Stimulated activated CD4-positive, alpha-beta T cell treated with anti-CD3 and anti-CD28 coated beads, TNF-alpha, amount 100 ng/mL, for 4 hours (primary cell): ENCODE measurements at places on chromosomes 5 and 9.

- no peak for DNase-seq
Observed at GRCh38 chr9:133605856-133606707, 3.1 kb downstream of the FAM163B start.

DNA sequence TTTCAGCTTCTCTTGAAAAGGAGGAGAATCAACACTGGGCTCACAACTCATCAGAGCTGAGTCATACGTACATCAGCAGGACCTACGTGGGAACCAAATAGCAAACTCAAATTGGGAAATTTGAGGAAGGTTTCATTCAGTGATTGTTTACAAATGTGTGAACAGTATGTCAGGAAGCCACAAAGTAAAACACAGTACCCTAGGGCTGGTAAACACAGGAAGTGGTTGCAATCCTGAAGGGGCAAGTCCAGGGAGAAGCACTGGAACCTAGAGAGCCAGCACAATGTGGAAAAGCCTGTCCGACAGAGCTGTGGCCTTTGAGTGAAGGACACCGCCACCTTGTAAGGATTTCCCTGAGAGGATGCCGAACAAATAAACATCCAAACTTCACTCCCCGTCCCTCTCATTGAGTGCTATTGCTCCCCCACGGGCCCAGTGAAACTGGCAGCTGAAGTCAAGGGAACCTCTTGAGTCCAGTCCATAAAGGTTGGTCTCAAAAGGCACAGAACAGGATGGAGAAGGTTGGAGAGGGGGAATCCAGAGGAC lies 26.7 kb upstream of the RICTOR start:
- DNase-seq = no peak

DNA sequence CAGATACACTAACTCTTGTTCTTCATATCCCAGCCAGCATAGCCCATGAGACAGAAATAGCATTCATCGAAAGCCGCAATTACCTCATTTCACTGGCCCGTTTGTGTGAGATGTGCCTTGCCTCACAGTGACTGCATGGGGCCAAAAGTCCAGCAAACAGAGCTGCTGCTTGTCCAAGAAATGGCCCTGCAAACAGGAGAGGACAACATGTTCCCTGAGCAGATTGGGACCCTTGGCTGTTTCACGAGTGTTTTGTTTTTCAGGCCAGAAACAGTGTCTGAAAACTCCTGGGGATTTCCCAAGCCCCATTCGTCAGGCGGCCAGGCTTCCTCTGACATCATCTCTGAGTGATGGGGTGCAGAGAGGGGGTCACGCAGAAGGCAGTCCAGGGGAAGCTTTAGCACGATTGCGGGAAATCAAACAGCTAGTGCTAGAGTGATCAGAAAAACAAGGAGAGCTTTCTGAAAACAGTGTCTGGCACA lies 503.6 kb upstream of the PAPPA start:
- DNase-seq = no peak

- no peak for DNase-seq
Observed at GRCh38 chr9:75811692-75812091, 78.8 kb upstream of the PCSK5 start.

- DNase-seq = no peak
Observed at GRCh38 chr5:157038568-157039187, 20.2 kb downstream of the HAVCR1 start.

- DNase-seq = no peak
Observed at GRCh38 chr5:41414598-41414997, 95.8 kb downstream of the PLCXD3 start.

DNA sequence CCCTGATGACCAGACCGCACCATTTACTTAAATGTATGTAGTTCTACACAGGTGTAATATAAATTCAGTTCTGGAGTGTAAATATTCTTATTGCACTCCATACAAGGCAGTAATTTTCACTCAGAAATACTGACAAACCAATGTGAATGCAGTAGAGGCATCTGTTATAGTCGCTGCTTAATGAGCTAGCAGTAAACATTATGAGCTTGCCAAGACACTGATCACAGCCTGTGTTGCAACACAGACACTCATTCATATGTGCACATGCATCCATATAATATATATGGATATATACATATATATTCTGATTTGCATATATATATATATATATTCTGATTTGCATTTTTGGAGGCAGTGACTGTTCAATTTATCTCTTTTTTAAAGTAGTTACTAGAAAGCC lies 435.1 kb upstream of the ST8SIA4 start:
- no peak for DNase-seq

DNA sequence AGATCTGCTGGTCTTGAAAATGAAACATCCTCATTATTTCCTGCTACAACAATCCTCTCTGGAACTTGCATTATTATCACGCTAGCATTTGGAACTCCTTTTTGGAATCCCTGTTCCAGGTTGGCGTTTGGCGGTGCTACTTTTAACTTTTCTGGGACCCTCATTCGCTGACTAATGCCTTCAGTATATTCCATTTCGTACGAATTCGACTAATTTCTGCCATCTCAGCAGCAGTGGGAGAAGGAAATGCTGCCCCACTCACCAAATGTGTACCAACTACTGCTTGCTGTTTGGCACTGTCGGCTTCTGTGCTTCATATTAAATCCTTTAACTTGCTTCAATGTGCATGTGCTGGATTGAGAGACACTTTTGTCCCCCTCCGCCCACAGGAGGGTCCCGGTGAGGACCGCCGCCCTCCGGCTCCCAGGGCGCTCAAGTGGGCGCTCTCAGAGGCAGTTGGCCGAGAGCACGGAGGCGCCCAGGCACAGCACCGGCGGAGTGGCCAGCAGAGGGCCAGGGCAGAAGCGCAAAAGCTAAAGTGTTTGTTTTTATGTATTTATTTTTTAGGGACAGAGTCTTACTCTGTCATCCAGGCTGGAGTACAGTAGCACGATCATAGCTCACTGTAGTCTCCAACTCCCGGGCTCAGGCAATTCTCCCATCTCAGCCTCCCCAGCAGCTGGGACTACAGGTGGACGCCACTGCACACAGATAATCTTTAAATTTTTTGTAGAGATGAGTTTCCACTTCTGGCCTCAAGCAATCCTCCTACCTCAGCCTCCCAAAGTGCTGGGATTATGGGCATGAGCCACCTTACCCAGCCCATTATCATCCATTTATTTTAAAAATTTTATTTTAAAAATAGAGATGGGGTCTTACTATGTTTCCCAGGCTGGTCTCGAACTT lies 11.9 kb downstream of the PDE6A start:
- no peak for DNase-seq

- no peak for DNase-seq
Observed at GRCh38 chr5:42636425-42636824, 120.2 kb upstream of the CCDC152 start.

- DNase-seq = no peak
Observed at GRCh38 chr9:5586391-5586802, 42.5 kb upstream of the RIC1 start.

GRCh38 chr9:19252174-19252884 lies 21.8 kb downstream of the DENND4C start:
- DNase-seq = no peak

- DNase-seq = no peak
Observed at GRCh38 chr5:4230471-4230785, 634.8 kb downstream of the IRX1 start.

DNA sequence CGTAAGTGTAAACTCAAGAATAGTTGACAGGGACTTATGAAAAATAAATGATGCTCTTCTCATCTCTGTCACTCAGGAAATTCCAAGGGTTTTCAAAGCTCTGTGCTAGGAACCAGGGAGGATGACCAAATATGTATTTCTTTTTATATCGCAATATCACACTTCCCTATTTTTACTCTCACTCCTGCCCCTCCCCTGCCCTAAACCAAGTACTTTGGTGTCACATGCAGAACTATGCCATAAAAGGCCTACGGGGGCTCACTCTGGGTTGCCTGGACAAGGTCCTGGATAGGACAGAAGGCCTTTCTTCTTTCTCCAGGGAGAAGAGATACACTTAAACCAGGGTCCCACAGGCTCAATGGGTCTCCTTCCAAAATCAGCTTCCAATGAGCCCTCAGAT lies 8.3 kb upstream of the RETREG1 start:
- DNase-seq = no peak

DNA sequence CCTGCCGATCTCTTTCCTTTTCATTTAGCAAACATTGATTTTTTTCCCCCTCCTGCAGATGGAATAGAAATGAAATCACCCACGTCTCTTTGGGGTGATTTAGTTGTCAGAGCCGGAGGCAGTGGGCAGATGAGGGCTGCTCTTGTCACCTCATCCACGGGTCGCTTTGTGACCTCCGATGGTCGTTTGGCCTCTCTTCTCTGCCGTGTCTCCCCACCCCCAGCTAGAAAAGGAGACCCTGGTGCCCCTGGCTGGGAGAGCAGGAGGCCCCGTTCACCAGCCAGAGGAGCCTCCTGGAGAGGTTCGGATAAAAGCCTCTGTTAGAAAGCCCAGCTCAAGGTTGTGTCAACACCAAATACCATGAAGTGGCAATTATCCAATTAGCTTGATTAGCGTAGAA lies 21.6 kb upstream of the RXRA start:
- DNase-seq = no peak

DNA sequence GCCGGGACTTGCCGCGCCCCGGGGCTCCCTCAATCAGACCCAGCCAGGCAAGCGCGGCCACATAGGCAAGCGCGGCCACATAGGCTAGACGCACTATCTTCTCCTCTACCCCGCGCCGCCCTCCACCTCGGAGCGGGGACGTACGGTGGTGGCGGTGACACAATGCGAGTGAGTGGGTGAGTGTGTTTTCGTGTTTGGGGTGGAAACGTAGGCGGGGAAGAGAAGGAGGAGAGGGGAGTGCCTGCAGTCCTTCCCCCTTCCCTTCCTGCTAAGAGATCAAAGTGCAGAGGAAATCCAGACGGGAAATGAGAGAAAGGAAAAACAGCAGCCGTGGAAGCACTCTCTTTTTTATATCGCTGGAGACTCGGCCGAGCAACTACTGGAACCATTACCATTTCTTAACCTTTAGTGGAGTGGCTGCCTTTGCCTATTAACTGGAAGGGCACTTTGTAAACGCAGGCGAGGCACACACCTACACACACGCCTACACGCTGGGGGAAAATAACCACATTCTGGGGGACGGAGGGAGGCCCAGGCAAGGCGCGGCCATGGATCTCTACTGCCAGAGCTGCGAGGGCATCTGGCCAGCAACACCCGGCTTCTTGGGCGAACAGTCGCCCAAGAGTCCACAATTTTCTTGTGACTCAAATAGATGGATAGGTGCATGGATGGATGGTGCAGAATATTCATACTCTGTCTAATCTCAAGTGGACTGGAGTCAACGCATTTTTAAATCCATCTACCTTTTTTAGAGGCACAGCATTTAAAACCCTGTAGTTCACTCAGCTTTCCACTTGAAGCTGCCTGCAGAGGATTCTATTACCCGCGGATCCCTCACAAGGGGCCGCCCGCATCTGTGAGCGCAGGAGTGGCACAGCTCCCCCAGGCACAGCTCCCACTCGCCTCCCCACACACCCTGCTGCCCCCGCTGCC lies 2.1 kb downstream of the EDIL3 start:
- DNase-seq = no peak

DNA sequence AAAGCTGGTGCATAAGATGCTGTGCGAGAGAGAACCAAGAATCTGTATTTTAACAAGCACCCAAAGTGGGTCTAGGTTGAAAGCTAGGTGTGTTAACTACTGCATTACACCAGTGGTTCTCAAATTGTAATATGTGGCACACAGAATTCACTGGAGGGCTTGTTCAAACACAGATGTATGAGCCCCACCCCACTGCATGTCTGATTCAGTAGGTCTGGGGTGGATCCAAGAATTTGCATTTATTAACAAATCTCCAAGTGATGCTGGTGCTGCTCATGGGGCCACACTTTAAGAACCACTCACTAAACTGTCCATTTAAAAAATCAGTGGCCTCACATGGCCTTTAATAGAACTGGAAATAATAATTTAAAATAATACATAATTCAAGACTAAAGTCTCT lies 40.4 kb downstream of the LPAR1 start:
- DNase-seq = no peak

- no peak for DNase-seq
Observed at GRCh38 chr5:135026645-135027265, 7.3 kb downstream of the PITX1 start.

DNA sequence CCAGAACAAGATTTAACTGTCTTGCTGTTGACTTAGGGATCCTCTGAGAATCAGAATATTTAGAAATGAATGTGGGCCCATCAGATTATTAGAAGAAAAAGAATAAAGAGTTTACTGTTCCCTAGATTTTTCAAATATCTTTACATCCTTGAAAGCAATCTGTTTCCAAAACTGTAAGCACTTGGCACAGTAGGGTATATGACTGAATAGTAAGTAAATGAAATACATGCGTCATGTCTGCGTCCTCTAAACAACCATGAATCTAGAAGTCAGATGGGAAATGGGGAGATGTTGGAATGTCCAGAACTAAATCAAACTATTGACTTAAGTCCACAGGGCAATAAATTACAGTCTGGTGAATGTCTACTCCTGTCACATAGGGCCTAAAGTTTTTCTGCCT lies 26.1 kb downstream of the TTC23L start:
- no peak for DNase-seq

GRCh38 chr9:35488566-35489312 lies 1.2 kb upstream of the RUSC2 start:
- DNase-seq = no peak

GRCh38 chr5:51336878-51337277 lies 46.4 kb upstream of the ISL1 start:
- no peak for DNase-seq

GRCh38 chr9:117494401-117495090 lies 79.7 kb upstream of the ASTN2 start:
- no peak for DNase-seq

DNA sequence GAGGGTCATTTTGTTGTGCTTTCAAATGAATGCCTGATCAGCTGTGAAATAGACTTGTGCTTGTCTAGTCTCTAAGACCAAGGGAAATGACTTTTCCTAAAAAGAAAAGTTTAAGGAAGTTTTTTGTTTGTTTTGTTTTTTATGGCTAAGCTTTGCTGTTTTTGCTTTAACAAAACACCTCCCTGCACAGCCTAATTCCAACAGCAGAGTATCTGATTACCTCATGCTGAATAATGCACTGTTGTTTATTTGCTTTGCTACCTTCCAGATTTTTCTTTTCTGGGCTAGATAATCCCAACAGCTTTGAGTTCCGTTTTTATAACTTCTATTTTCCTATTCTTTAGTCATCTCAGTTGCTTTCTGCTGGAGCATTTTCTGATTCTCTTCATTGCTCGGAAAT lies 95.8 kb downstream of the AOPEP start:
- DNase-seq = no peak

- no peak for DNase-seq
Observed at GRCh38 chr9:135802876-135803419, 101.0 kb downstream of the KCNT1 start.

GRCh38 chr5:17020678-17021601 lies 84.9 kb upstream of the MYO10 start:
- no peak for DNase-seq

GRCh38 chr9:126154869-126155268 lies 171.8 kb upstream of the MVB12B start:
- no peak for DNase-seq

GRCh38 chr9:109856785-109857184 lies 76.8 kb downstream of the PALM2AKAP2 start:
- no peak for DNase-seq
